ENCODE measurements at places on chromosomes 12 and 14. TPM values are rescaled to one million over a fixed set of nuclear protein-coding genes. Genes with fewer than 3 reads are reported as not detected.

GRCh38 chr12:5873281-5873919 is 71.7 kb downstream of the ANO2 start:
- no peaks in the 10 kb centered on the region for H3K27me3 ChIP-seq
- no peaks in the 10 kb centered on the region for H3K36me3 ChIP-seq
- no peaks in the 10 kb centered on the region for H3K4me1 ChIP-seq
- H3K27ac ChIP-seq, result no peak overlapping the region
- no peak for DNase-seq

DNA sequence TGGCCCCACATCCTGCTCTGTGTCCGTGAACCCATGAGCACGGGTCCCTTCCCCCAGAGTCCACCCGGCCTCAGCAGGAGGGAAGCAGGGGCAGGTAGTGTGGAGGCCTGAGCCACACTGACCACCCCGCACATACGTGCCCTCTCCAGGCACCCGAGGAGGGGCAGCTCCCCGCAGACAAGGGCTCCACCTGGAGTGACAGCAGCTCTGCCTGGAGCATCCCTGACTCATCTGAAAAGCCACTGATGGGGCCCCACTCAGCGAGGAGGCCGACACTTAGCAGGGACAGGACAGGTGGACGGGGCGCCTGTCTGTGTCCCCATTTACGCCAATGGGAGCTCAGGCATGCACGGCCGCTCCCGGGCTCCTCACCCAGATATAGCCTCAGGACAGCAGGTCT is 237.6 kb upstream of the SFSWAP start:
- H3K4me3 ChIP-seq, result no peak overlapping the region
- no peak overlapping the region for H3K27ac ChIP-seq
- H3K27me3 ChIP-seq, result no peaks in the 10 kb centered on the region
- H3K4me1 ChIP-seq, result no peaks in the 10 kb centered on the region
- no peaks in the 10 kb centered on the region for H3K36me3 ChIP-seq

GRCh38 chr12:6888360-6888759 is 15.3 kb upstream of the SPSB2 start:
- no peaks in the 10 kb centered on the region for H3K36me3 ChIP-seq
- no peak for DNase-seq
- H3K4me1 ChIP-seq, result no peaks in the 10 kb centered on the region
- no peaks in the 10 kb centered on the region for H3K27me3 ChIP-seq
- no peak overlapping the region for H3K4me3 ChIP-seq
- no peak overlapping the region for H3K27ac ChIP-seq

DNA sequence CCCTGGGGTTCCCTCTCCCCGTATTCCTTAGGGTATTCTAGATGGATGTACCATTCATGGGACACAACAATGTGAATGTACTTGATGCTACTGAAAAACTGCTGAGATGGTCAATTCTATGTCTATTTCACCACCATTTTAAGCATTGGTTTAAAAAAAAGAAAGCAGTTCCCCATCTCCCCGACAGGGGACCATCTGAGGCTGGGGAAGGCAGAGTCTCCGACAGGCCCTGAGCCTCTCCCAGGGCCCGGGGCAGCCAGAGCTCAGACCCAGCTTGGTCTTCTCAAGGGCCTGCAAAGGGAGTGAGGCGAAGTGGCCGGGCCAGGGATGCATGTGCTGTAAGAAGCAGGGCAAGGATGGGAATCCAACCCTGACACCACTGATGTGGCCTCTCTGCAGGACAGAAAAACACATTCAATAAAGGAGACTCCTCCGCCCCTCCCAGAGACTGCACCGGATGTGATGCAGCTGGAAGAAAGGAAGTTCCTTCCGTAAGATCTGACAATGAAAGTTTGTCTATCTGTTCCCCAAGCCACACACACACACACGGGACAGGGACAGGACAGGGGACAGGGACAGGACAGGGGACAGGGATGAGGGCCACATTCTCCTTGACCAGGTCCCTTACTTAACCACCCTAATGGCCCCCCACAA is 234.1 kb downstream of the BCL11B start:
- H3K4me3 ChIP-seq, result no peak overlapping the region
- DNase-seq, result no peak
- no peak overlapping the region for H3K27ac ChIP-seq
- H3K36me3 ChIP-seq, result no peaks in the 10 kb centered on the region
- no peaks in the 10 kb centered on the region for H3K27me3 ChIP-seq

Gene PPP1R1A
- total RNA-seq, result 5.2 TPM

Gene PIWIL1
- not detected for total RNA-seq
